RCC 7860 (cell line): ENCODE measurements at places on chromosomes 2 and 18.

DNA sequence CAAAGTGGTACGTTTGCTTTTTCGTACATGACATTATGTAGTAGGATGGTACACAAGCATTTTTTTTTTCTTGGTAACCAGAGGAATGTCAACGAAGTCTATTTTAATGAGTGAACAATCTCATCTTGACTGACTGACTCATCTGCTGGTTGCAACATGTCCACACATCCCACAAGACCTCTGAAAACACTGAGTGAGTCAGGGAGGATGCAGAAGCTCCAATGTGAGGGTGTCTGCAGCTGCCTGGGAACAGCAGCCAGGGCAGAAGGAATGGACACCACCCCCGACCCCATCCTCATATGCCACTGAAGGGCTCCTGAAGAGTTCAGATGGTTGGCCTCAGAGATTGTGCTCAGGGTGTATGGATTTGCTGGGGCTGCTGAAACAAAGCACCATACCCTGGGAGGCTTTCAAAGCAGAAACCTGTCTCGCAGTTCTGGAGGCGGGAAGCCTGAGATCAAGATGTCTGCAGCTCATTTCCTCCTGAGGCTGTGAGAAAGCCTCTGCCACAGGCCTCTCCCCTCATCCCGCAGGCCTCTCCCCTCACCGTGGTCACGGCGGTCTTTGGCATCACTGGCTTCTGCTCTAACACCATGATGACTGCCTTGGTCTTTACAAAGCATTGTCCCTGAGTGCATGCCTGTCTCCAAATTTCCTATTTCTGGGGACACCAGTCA is 124.6 kb downstream of the LRATD1 start:
- peak; percentile 74 for DNase-seq

- no peak for DNase-seq
Measured at GRCh38 chr2:121993682-121994081, 238.2 kb downstream of the TSN start.

DNA sequence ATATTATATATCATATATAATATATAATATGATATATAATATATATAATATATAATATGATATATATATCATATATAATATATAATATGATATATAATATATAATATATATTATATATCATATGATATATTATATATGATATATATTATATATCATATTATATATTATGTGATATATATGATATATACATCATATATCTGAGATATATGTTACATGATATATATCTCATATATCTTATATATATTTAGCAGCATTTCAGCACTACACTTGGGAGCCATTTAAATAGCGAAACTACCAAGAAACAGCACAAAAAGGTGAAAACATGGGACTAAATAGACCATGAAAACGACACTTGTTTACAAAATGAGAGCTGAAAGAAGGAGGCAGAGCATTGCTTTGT is 37.3 kb downstream of the KCMF1 start:
- no peak for DNase-seq

DNA sequence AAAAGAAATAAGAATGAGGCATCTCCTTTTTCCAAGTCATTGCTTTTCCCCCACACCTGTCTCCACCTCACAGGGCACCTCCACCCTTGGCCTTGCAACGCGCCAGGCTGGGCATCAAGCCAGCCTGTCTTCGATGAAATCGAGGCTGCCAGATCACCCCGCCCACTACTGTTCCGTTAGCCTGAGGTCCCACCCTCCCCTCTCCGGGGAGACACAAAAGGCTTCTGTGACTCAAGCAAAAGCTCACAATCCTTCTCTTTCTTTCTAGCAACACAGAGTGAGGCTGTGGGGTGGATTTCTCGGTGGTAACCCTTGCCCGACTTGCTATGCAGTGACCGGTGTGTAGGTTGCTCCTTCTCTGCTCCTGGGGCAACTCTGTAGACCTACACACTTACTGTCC is 9.9 kb downstream of the TNP1 start:
- DNase-seq = no peak

DNA sequence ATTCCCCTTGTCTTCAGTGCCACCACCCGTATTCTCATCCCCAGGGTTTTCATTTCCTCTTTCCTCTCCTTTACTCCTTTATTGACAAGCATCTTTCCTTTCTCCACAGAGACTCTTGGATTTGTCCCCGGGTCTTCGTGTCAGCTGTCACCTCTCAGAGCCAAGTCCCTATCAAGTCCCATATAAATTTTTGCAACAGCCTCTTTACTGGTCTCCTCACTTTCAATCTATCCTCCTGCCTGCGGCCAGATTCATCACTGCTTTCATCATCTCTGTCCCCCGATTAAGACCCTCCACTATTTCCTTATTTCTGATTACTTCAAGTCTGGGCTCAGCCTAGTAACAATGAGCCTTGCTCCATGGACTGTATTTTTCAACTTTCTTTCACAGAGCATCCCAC is 113.8 kb downstream of the CTAGE1 start:
- DNase-seq = no peak

- no peak for DNase-seq
Measured at GRCh38 chr2:48110492-48110891, 204.2 kb upstream of the FBXO11 start.

- DNase-seq = no peak
Measured at GRCh38 chr2:232789082-232789481, 12.7 kb upstream of the KCNJ13 start.

DNA sequence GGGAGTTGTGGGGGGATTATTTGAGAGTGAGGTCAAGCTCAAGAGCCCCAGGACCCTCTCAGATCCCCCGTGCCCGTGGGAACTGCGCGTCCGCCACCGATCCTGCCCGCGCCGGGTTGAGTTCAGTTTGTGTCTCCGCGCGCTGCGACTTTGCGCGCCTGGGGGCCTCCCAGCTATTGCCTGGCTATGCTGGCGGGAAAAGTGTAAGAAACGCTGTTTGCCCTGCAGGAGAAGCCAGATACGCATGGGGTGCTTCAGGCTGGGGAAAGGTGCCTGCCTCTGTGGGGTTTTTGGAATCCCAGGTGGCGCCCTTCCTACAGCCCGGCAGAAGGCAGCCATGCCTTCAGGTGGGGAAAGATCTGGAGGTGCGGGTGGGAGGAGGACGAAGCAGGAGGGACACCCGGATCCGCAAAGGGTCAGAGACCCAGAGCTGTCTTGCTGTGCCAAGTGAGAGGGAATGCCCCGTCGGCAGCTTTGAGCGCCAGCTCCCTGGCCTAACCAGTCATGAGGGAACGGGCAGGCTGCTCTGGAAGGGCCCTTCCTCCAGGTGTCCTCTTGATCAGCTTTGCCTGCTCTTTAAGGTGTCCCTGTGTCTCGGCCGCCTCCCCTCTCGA is 22.5 kb downstream of the TEX44 start:
- DNase-seq = no peak

DNA sequence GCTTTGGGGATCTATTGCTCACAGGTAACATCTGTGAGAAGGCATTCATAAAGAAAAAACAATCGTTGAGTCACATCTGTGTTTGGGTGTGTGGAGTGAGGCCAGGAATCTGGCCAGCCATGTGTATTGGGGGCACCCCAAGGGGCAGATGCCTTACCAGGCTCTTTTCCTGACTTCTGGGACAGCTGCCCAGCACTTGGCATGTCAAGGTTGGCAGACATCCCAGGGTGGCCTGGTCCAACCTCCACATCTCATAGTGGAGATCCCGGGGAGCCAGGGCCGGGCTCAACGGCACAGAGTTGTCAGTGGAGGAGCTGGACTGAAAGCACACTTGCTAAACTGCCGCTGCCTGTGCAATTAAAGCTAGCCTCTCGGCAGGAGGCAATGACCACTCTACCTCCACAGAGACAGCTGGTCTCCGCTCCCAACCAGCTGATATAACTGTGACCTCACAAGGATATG is 75.3 kb upstream of the MGAT4A start:
- no peak for DNase-seq

- DNase-seq = no peak
Measured at GRCh38 chr2:97660775-97661389, 3.0 kb downstream of the ACTR1B start.

DNA sequence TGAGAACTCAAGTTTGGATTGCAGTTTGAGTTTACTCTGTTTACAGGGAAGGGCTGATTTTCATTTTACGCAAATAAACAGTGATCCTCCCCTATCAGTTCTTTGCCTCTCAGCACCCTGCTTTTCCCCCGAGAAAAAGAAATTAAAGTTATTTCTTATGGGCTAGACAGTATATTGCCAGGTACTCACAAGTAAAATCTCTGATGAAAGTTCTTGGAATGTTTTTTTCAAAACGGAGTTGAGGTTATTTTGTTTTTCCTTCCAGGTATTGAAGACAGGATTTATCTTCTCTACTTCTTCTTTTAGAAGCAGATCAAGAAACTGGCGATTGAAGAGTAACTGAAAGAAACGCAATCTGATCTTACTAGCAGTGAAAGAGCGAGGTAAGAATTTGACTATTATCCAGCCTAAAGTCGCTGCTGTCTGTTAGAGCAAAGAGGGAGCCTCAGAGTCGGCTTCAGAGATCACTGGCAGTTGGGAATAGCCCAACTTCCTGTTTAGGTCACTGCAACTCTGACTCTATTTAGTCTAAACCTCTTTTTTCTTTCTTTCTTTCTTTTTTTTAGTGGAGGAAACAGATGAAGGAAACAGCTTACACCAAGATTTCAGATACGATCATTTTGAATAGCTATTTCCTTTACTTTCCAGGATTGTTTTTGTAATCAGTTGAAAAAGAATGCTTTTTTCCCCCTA is at the start of gene TFPI:
Gene TFPI (minus strand): TSS at position 425 of the 693 bp plus-strand sequence. CDS start 50,667 bp downstream, outside the sequence.
- DNase-seq = peak; percentile 51

DNA sequence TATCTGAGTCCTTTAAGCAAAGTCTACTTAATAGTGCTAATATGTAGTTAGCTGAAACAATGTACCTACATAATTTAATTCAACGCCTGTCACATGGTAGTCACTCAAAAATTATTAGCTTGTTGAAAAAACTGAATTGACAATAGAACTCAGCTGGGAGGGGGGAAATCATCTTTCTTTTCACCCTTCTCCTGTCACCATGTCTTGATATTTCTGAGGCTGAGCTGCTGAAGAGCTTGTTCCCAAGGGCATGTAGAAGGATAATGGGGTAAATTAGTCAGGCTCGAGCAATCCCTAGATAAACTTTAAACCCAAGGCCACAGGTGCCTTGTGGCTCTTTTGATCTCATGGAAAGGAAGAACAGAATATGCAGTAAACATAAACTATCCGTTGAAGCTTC is 339.6 kb upstream of the LRATD1 start:
- DNase-seq = no peak

GRCh38 chr2:204370172-204370718 is 175.0 kb upstream of the PARD3B start:
- no peak for DNase-seq

GRCh38 chr18:73545472-73545871 is 602.2 kb downstream of the FBXO15 start:
- DNase-seq = no peak

DNA sequence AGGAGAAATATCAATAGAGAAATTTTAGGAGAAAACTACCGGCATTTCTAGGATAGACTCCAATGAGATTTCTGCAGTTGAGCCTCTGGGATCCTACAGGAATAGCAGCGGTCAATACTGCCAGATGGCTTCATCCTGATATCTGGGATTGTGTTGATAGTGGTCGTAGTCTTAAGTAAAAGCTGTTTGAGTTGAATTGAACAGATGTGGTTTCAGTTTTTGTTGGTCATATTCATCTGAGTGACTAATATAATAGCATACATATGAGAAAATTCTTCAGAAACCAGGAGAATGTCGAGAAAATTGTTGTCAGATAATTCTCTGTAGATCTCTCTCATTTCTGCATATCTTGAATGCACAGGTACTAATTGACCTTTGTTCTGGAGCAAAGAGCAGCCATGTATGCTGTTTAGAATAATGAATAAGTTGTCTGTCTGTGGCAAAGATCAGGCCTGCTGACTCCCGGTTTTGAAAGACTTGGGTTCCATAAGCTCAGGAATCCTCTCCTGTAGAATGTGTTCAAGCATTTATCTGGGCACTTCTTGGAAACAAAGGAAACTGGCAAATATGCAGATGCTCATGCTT is 288.1 kb downstream of the TMX3 start:
- no peak for DNase-seq

- no peak for DNase-seq
Measured at GRCh38 chr2:200471324-200471848, 38.5 kb downstream of the KCTD18 start.

- DNase-seq = peak; percentile 19
Measured at GRCh38 chr18:8040021-8040420, 472.9 kb downstream of the PTPRM start.

GRCh38 chr2:203682688-203683130 is 23.7 kb upstream of the CD28 start:
- DNase-seq = no peak

GRCh38 chr2:21175895-21176646 is 52.3 kb downstream of the TDRD15 start:
- DNase-seq = no peak

DNA sequence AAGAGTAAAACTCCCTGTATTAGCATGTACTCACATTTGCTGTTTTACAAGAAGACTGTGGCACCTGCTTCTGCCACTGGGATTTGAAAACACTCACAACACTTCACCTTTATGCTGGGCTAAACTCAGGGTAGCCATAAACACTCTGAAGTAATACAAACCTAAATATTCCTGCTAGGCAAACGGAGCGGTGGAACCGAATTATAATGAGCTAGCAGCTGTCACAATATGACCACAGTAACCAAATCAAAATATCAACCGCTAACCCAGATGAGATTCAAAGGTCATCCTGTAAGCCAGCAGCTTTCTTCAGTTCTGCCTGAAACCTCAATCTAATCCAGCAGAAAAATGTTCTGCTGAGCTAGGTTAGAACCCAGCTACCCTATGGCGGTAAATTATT is 132.1 kb downstream of the TCF4 start:
- DNase-seq = no peak

DNA sequence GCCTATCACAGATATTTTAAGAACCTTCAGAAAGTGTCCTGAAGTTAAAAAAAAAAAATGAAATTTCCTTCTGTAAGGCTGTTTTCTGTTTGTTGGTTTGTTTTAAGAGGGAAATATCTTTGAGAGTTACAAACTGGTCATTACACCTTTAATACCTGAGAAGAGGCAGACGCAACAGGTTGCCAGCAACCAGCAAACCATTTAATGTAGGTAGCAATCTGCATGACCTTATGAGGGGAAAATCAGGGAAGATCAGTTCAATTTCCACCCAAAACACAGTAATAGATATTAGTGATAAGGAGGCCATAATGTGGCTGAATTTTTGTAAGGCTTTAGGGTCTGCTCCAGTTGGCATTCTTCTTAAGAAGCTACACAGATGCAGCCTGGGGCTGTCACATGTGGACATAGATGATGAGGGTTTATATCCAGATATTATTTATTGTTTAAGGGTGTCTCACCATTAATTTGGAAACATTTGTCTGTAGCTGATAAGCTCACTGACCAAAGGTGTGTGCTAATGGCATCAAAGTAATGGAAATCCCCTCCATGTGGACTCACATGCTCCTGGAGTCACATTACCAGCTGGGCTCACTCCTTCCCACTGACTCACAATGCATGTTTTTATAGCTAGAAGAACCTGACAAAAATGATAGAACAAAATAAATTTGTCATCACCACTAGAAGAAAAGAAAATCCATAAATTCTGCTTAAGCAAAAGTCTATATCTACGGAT is 83.5 kb upstream of the DTNA start:
- DNase-seq = no peak

DNA sequence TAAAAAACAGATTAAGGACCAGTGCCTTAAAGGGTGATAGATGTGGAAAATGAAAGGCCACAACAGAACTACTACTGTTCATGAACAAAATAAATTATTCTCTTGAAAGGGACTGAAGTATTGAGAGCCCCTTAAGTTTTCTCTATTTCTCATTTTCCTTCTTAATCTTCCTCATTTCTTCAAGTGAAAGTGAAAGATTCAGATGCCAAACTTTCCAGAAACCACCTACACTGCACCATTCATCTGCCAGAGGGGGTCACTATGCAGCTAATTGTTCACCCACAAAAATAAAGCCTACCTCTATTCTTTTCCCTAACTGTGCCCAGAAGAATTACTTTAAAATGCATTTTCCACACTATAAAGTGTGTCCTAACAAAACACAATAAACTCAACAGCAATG is 140.1 kb downstream of the NR4A2 start:
- DNase-seq = no peak
